ENCODE measurements at places on chromosomes 7 and 10. TPM values are rescaled to one million over a fixed set of nuclear protein-coding genes. Genes with fewer than 3 reads are reported as not detected.

NPY4R2 gene
- not detected for total RNA-seq

ZNF239 gene
- total RNA-seq: 7.1 TPM

GPR85 gene
- total RNA-seq: not detected

DNA sequence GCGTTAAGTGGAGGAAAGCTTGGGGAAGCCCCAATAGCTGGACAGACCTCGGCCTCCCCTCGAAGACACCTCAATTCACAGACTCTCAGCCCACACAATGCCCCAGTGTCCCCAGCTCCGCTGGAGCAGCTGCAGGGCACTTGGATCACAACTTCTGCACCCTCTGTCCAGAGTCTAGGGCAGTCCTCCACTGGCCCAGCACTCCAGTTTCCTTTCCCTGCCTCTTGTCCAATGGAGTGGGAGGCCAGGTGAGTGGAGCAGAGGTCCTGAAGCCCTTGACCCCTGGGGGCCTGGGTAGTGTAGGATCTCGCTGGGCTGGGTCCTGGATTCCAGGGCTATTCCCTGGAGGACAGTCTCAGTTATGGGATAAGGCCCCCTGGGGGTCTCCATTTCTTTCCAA is 11.9 kb downstream of the SFRP5 start:
- H3K27me3 ChIP-seq: no peaks in the 10 kb centered on the region
- no peak for DNase-seq
- no peaks in the 10 kb centered on the region for H3K4me1 ChIP-seq
- peaks cover 54% of the 10 kb centered on the region for H3K36me3 ChIP-seq

SPDYE16 gene
- not detected for total RNA-seq

PPP1R3C gene
- total RNA-seq: 2.0 TPM

LRRTM3 gene
- total RNA-seq: not detected

METTL27 gene
- total RNA-seq: not detected

GRCh38 chr7:78686189-78686588 is 767.3 kb downstream of the MAGI2 start:
- no peak for DNase-seq
- H3K27me3 ChIP-seq: no peaks in the 10 kb centered on the region
- H3K4me1 ChIP-seq: no peaks in the 10 kb centered on the region
- H3K4me3 ChIP-seq: no peak overlapping the region
- no peaks in the 10 kb centered on the region for H3K36me3 ChIP-seq

GRCh38 chr10:33067481-33067880 is 109.5 kb upstream of the ITGB1 start:
- no peak overlapping the region for H3K27ac ChIP-seq
- no peaks in the 10 kb centered on the region for H3K27me3 ChIP-seq
- no peaks in the 10 kb centered on the region for H3K4me1 ChIP-seq
- H3K4me3 ChIP-seq: no peak overlapping the region
- H3K36me3 ChIP-seq: no peaks in the 10 kb centered on the region

DNA sequence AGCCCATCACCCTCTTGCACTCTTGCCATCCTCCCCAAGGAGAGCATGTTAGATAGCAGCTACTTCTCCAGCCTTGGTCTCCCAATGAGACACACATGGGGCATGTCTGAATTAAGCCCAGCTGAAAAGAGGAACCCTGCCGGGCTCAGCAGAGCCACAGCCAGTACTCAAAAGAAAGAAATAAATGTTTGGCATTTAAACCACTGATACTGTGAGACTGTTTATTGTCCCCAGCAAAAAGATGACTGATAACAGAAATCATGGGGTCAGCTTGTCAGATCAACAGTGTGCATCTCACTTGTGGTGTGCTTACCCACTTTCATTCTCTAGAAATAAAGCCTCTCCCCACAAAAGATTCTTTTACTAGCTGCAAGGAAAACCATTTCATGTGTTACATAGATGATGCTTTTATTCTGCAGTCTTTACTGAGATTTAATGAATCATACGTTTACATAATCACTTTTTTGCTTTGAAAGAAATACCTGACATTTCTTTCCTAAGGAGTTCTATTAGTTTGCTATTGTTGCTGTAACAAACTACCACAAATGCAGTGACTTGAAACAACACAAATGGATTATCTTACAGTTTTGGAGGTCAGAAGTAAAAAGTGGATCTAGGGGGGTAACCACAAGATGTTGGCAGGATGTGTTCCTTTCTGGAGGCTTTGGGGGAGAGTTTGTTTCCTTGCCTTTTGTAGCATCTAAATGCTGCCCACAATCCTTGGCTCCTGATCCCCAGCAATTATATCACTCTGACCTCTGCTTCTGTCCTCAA is 20.9 kb downstream of the ANKRD7 start:
- H3K36me3 ChIP-seq: no peaks in the 10 kb centered on the region
- no peaks in the 10 kb centered on the region for H3K4me1 ChIP-seq
- no peak overlapping the region for H3K27ac ChIP-seq
- H3K4me3 ChIP-seq: no peak overlapping the region
- H3K27me3 ChIP-seq: no peaks in the 10 kb centered on the region

DNA sequence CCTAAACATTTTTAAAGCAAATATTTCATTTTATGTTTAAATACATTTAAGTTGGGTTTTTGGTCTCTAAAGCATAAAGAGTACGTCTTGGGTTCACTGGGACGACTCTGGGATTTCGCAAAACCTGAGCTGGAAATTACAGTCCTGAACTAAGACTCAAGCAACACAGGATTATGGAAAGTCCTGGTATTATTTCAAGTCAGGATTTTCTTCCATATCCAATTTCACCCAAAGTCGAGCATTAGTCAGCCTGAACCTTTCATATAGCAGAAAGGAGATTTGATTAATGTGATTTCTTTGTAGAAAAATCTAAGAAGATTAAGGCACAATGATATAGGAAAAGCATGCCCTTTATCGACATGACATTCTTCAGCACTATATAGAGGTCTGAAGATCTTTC is 100.0 kb downstream of the MTERF1 start:
- H3K36me3 ChIP-seq: no peaks in the 10 kb centered on the region
- no peaks in the 10 kb centered on the region for H3K4me1 ChIP-seq
- no peaks in the 10 kb centered on the region for H3K27me3 ChIP-seq
- H3K27ac ChIP-seq: no peak overlapping the region

DNA sequence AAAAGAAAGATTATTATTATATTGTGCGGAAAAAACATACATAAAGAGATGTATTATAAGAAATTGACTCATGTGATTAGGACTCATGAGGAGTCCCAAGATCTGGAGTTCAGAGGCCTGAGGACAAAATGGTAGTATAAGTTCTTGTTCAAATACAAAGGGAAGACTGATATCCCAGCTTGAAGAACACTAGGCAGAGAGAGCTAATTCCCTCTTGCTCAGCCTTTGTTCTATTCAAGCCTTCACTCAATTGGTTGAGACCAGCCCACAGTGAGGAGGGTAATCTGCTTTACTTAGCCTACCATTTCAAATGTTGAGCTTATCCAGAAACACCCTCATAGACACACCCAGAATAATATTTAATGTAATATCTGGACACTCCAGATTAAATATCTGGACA is 1683.8 kb downstream of the REEP3 start:
- no peaks in the 10 kb centered on the region for H3K4me1 ChIP-seq
- H3K27me3 ChIP-seq: no peaks in the 10 kb centered on the region
- no peak overlapping the region for H3K27ac ChIP-seq
- no peak overlapping the region for H3K4me3 ChIP-seq
- no peak for DNase-seq

- no peaks in the 10 kb centered on the region for H3K36me3 ChIP-seq
- no peak for DNase-seq
- no peaks in the 10 kb centered on the region for H3K4me1 ChIP-seq
- no peak overlapping the region for H3K27ac ChIP-seq
Observed at GRCh38 chr10:120456143-120456625, 843 bp upstream of the PLPP4 start.

DNA sequence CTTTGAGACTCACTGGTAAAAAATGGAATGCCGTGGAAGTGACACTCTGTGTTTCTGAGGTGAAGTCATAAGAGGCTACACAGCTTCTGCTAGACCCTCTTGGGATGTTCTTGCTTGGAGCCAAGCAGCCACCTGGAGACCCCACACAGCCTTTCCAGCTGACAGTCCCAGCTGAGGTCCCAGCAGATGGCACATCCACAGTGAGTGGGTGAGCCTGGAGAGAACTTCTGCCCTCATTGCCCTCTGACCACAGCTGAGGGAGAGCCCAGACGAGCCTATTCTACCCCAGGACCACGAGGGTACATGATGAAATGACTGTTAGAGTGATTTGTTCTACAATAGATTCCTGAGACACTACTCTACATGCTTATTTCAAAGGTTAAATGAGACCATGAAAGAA is 44.3 kb downstream of the CXCL12 start:
- H3K4me3 ChIP-seq: no peak overlapping the region
- H3K27me3 ChIP-seq: no peaks in the 10 kb centered on the region
- H3K4me1 ChIP-seq: no peaks in the 10 kb centered on the region
- no peak overlapping the region for H3K27ac ChIP-seq

DNA sequence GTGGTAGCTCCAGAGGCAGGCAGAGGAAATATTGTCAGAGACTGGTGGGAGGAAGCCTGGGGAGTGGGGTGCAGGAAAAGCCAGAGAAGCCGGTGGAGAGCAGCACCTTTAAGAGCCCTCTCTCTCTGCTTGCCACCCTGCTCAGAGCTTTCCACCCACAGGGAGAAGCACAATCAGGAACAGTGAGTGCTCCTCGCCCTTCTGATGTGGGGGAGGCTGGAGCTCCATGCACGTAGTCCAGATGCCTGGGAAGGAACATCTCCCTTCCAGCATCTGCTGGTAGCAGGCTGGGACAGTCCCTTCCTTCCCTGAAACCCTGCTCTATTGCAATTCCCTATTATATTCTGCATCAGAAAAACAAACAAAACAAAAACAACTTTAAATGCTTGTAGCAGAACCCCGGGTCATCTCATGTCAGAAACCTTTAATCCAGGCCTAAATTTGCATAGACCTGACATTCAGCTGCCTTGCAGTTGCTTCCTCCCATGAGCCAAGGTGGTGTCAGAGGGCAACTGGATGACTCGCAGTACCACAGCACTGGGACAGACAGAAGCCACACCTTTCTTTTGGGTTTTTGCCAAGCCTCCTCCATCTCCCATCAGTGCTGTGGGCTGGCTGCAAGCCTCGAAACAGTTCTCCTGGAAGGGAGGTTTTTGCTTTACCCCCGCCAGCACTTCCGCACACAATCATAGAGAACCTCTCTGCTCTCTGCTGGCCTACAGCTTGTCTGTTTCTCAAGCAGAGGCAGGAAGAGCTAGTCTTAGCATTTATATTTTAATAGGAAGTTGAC is 13.1 kb downstream of the AVPI1 start:
- no peaks in the 10 kb centered on the region for H3K4me1 ChIP-seq
- H3K27ac ChIP-seq: no peak overlapping the region
- no peaks in the 10 kb centered on the region for H3K27me3 ChIP-seq
- H3K4me3 ChIP-seq: no peak overlapping the region

C10orf67 gene
- total RNA-seq: not detected

DNA sequence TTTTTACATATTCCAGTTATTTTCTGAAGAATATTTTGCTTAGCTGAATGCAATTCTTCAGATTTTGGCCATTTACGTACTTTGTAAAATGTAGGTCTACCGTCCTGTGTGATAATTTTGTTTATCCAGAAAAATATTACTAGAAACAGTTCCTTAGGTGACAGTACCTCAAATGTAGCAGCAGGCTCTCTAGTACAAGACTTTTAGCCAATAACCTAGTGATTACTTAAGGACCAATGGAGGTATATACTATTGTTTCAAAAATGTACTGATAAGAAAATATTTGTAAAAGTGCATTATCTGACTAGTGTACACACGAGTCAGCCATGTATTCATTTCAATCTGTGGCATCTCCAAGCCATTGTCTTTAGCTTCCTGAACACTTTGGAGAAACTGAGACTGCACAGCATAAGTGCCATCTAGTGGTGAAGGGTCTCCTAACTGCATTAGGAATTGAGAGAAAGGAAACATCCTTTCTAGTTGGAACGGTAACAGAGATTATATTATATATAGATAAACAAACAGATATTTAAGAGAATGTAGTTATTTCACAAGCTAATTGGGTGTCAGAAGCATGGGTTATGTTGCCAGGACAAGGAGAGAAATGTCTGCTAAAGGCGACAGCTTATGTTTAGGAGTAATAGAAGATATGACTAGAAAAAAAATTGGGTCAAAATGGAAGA is 23.7 kb downstream of the RTKN2 start:
- H3K36me3 ChIP-seq: no peaks in the 10 kb centered on the region
- no peaks in the 10 kb centered on the region for H3K27me3 ChIP-seq
- DNase-seq: no peak
- H3K4me1 ChIP-seq: peaks cover 8% of the 10 kb centered on the region
- no peak overlapping the region for H3K4me3 ChIP-seq
- H3K27ac ChIP-seq: no peak overlapping the region

DNA sequence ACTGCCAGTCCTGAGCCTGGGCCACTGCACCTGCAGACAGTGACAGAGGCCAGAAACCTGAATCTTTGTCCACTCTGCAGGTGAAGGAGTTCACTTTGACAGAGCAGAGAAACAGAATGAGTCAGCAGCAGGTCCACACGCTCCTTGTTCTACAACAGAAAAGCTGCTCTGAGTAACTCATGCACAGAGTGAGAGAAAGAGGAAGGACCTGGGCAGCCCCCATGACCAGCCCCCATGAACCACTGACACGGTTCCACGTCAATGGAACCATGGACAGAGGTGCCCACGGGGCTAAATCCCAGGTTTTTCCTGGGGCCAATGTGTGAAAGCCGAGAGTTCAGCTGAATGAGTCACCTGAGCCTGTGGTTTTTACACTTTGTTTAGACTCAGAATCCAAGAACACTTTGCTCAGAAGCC is 40.8 kb upstream of the CTBP2 start:
- no peak overlapping the region for H3K27ac ChIP-seq
- no peaks in the 10 kb centered on the region for H3K4me1 ChIP-seq
- H3K4me3 ChIP-seq: no peak overlapping the region
- no peaks in the 10 kb centered on the region for H3K36me3 ChIP-seq

- no peak overlapping the region for H3K27ac ChIP-seq
- H3K27me3 ChIP-seq: no peaks in the 10 kb centered on the region
- H3K4me1 ChIP-seq: no peaks in the 10 kb centered on the region
- H3K4me3 ChIP-seq: no peak overlapping the region
- no peaks in the 10 kb centered on the region for H3K36me3 ChIP-seq
- DNase-seq: no peak
Observed at GRCh38 chr7:80098795-80099194, 35.8 kb upstream of the GNAI1 start.

DRGX gene
- total RNA-seq: not detected

- H3K36me3 ChIP-seq: no peaks in the 10 kb centered on the region
- H3K27ac ChIP-seq: no peak overlapping the region
- no peaks in the 10 kb centered on the region for H3K4me1 ChIP-seq
- H3K27me3 ChIP-seq: no peaks in the 10 kb centered on the region
- no peak for DNase-seq
Observed at GRCh38 chr7:137366995-137367394, 23.5 kb upstream of the PTN start.

- no peak for DNase-seq
- no peaks in the 10 kb centered on the region for H3K36me3 ChIP-seq
- no peak overlapping the region for H3K27ac ChIP-seq
- no peaks in the 10 kb centered on the region for H3K4me1 ChIP-seq
- H3K27me3 ChIP-seq: no peaks in the 10 kb centered on the region
Observed at GRCh38 chr7:36459236-36459960, 69.7 kb downstream of the ANLN start.

- no peak overlapping the region for H3K4me3 ChIP-seq
- H3K4me1 ChIP-seq: no peaks in the 10 kb centered on the region
- no peak for DNase-seq
Observed at GRCh38 chr7:22680482-22680911, 46.5 kb upstream of the IL6 start.

ARID5B gene
- total RNA-seq: 92.5 TPM

CASP7 gene
- 27.2 TPM for total RNA-seq

UPP1 gene
- 21.1 TPM for total RNA-seq

GPC2 gene
- not detected for total RNA-seq

- no peaks in the 10 kb centered on the region for H3K36me3 ChIP-seq
- no peak overlapping the region for H3K27ac ChIP-seq
- DNase-seq: no peak
- no peaks in the 10 kb centered on the region for H3K4me1 ChIP-seq
Observed at GRCh38 chr7:13282377-13282980, 595.0 kb downstream of the ARL4A start.

- H3K27ac ChIP-seq: no peak overlapping the region
- H3K4me1 ChIP-seq: no peaks in the 10 kb centered on the region
- DNase-seq: no peak
- H3K4me3 ChIP-seq: no peak overlapping the region
Observed at GRCh38 chr7:157553256-157553655, 216.5 kb downstream of the DNAJB6 start.

Data from ascending aorta (tissue), 2 donors.